Mesothelial cell of epicardium (in vitro differentiated cells): ENCODE measurements at places on chromosomes 4 and X. TPM values are rescaled to one million over a fixed set of nuclear protein-coding genes. Genes with fewer than 3 reads are reported as not detected.

GRCh38 chr4:56238251-56238650 is 149.0 kb downstream of the AASDH start:
- no peak overlapping the region for H3K4me3 ChIP-seq
- no peaks in the 10 kb centered on the region for H3K36me3 ChIP-seq
- no peak overlapping the region for H3K27ac ChIP-seq
- H3K27me3 ChIP-seq, result no peaks in the 10 kb centered on the region

Gene TMPRSS11A
- 1.6 to 1.8 TPM (median 1.8 TPM) in 3 replicates for total RNA-seq

Gene DOK7
- 4.0 to 4.8 TPM (median 4.5 TPM) in 3 replicates for total RNA-seq

Gene CT55
- total RNA-seq, result 0.24 to 0.34 TPM (median 0.25 TPM) in 3 replicates

DNA sequence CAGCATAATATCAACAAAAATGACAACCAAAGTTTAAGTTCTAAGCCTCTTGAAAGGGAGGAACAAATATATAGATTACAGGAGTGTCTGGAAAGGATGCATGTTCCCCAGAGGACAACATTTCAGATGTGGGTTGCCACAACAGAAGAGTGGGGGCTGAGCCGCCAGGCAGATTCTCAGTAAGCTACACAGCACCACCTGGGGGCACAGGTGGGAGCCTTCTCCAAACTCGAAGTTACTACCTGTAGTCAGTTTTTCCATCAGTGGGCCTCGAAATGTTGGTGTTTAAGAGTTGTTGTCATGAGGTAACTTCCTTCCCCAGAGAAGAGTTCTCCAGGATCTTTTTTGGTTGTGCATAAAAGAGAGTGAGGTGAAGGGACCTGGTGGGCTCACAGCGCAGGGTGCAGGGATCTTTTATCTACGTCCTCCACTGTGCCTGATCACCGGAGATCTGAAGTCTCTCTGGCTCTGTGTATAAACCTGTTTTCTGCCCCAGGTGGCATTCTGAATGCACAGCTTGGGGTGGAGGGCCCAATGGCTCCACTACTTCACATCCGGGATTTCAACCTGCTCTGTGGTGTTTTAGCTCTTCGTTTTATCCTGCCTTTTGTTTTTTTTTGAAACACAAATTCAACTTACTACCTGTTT is 58.4 kb upstream of the STS start:
- no peak for DNase-seq
- H3K27me3 ChIP-seq, result no peaks in the 10 kb centered on the region
- peaks cover 5% of the 10 kb centered on the region for H3K36me3 ChIP-seq
- H3K4me3 ChIP-seq, result no peak overlapping the region
- peaks cover 3% of the 10 kb centered on the region for H3K4me1 ChIP-seq

DNA sequence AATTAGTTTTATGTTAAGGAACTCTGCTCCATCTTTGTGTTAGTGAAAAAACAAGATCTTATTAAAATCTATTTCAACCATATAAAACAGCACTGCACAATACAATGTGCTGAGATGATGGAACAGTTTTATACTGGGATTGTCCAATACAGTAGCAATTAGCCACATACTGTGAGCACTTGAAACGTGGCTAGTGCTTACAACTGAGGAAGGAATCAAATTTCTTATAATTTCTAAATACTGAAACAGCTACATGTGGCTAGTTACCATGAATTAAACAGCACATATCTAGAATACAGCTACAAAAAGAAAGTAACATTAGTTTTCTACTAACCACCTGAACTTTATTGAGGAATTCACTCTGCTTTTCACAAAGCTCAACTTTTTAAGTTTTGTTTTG is 14.7 kb downstream of the NFXL1 start:
- peaks cover 30% of the 10 kb centered on the region for H3K36me3 ChIP-seq
- H3K27me3 ChIP-seq, result no peaks in the 10 kb centered on the region
- DNase-seq, result no peak
- no peaks in the 10 kb centered on the region for H3K4me1 ChIP-seq
- H3K4me3 ChIP-seq, result no peak overlapping the region
- H3K27ac ChIP-seq, result no peak overlapping the region

Gene CCDC160
- total RNA-seq, result 0.29 to 0.63 TPM (median 0.42 TPM) in 3 replicates

GRCh38 chr4:25770847-25771246 is 91.9 kb downstream of the SEL1L3 start:
- H3K36me3 ChIP-seq, result peaks cover 3% of the 10 kb centered on the region
- H3K4me1 ChIP-seq, result peaks cover 9% of the 10 kb centered on the region
- H3K4me3 ChIP-seq, result no peak overlapping the region

Gene RHOXF2B
- not detected in 3 replicates for total RNA-seq

GRCh38 chr4:11049001-11049400 is 364.4 kb upstream of the CLNK start:
- H3K27me3 ChIP-seq, result no peaks in the 10 kb centered on the region
- peaks cover 5% of the 10 kb centered on the region for H3K4me1 ChIP-seq
- no peak for DNase-seq
- no peak overlapping the region for H3K4me3 ChIP-seq
- H3K36me3 ChIP-seq, result peaks cover 3% of the 10 kb centered on the region

DNA sequence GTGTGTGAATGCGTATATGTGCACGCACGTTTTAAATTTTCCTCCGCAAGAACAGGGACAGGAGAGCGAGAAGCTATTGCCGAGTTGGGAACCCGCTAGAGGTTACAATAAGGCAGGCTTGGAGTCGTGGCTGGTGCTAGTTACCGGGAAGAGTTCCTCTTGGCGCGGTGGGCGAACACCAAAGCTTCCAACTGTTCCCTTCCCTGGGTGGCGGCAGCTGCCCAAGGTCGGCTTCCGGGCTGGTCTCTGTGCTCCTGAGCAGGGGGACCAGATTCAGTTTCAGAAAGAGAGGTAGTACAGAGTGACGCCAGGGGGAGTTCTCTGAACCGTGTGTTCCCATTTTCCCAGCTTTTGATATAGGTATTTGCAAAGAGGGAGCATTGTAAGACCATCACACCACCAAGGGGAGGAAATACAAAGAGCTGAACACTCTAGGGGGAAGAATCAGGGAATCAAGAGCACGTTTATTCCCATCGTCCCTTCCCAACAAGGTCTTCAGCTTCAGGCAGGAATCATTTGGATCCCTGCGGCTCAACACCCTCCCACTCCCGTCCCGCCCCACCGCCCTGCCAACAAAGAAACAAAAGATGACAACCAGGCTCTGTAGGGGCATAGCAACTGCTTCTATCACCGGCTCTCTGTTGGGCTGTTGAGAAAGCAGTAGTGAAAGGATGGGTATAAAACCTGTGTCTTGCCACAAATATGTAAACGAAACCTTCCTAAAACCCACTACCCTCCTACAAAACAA is 113.6 kb upstream of the TEX13C start:
- peak; percentile 19 for DNase-seq
- H3K4me3 ChIP-seq, result peak overlapping the region; percentile 93
- H3K27me3 ChIP-seq, result peaks cover 58% of the 10 kb centered on the region
- H3K36me3 ChIP-seq, result no peaks in the 10 kb centered on the region
- peak overlapping the region; percentile 97 for H3K27ac ChIP-seq
- peaks cover 36% of the 10 kb centered on the region for H3K4me1 ChIP-seq

Gene PROM1
- total RNA-seq, result 11.6 to 13.7 TPM (median 12.4 TPM) in 3 replicates

Gene ADH1C
- 0.34 to 0.69 TPM (median 0.54 TPM) in 3 replicates for total RNA-seq

DNA sequence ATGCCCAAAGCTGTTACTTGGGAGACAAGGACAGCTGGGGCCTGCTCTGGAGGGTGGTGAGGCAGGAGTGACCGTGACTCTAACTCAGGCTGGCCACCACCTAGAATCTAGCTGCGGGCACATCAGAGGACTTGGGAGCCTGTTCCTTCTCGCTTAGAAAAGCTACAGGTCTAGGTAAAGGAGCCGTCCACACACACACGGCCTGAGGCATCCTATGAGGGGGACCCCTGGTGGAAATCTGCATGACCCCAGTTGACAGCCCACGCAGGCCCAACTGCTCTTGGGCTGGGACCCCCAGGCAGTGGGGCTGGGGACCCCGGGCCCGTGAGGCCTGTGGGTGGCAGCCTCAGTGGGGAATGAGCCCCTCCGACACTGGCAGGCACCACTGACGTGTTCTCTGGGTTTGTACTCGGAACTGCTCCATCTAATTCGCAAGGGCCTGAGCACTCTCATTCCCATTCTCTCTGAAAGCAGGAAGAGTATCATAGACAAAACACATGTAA is 75.6 kb downstream of the ACOX3 start:
- no peak overlapping the region for H3K4me3 ChIP-seq
- no peak for DNase-seq
- H3K36me3 ChIP-seq, result peaks cover 23% of the 10 kb centered on the region

Gene KLHL34
- total RNA-seq, result not detected in 3 replicates

DNA sequence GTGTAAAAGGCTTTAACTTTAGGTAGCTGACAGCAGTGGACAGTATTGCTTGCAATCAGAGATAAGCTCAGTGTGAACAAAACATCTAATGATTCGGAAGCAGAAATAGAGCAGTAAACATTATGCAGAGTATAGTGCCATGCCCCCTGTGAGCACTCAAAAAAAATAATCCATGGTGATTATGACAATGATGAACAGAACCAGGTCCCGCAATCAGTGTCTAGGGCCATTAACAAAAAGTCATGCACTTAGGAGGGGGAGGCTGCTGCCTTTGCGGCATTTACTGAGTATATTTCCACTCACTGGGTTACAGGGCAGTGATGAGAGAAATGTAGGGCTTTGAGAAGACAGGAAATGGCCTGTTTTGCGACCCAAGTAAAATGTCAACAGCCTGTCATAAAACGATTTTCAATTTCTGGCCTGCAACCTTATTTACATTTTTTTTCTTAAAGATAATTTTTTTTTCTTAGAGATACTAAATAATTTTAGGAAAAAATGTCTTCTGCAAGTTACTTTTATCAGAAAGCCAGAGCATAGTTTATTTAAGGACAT is 27.3 kb upstream of the NEIL3 start:
- H3K4me3 ChIP-seq, result no peak overlapping the region
- H3K27me3 ChIP-seq, result no peaks in the 10 kb centered on the region
- DNase-seq, result no peak
- no peaks in the 10 kb centered on the region for H3K36me3 ChIP-seq
- H3K27ac ChIP-seq, result no peak overlapping the region
- peaks cover 15% of the 10 kb centered on the region for H3K4me1 ChIP-seq

DNA sequence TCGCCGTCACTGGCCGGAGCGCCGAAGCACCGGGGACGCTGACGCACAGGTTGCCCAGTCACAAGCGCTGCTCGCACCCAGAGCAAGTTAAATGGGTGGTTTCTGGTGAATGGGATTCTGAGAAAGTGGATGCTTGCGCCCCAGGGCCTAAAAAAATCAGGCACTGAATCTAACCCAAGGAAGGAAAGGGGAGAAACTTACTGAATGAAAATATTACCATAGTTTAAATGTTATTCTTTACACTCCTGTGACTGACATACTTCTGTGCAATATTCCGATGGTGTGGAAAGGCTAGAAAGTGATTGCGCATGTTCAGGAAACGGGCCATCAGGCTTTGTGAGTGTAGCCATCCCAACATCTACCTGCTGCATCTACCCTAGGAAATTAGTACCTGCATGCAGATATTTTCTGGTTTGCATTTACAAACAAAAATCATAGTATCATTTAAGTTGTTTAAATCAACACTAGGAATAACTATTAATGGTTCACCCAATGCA is 838 bp upstream of the ABCG2 start:
- peaks cover 2% of the 10 kb centered on the region for H3K36me3 ChIP-seq
- H3K4me3 ChIP-seq, result peak overlapping the region; percentile 69
- peaks cover 23% of the 10 kb centered on the region for H3K27me3 ChIP-seq
- H3K27ac ChIP-seq, result no peak overlapping the region
- H3K4me1 ChIP-seq, result peaks cover 10% of the 10 kb centered on the region

GRCh38 chr4:33357121-33357520 is 2637.0 kb downstream of the PCDH7 start:
- H3K36me3 ChIP-seq, result no peaks in the 10 kb centered on the region
- no peak overlapping the region for H3K27ac ChIP-seq
- H3K27me3 ChIP-seq, result no peaks in the 10 kb centered on the region
- H3K4me1 ChIP-seq, result peaks cover 3% of the 10 kb centered on the region
- H3K4me3 ChIP-seq, result no peak overlapping the region
- DNase-seq, result no peak

GRCh38 chr4:77706717-77707116 is 101.1 kb downstream of the CXCL13 start:
- H3K27ac ChIP-seq, result no peak overlapping the region
- no peaks in the 10 kb centered on the region for H3K36me3 ChIP-seq
- H3K4me1 ChIP-seq, result peaks cover 13% of the 10 kb centered on the region
- no peak for DNase-seq
- no peak overlapping the region for H3K4me3 ChIP-seq
- H3K27me3 ChIP-seq, result no peaks in the 10 kb centered on the region

Gene USP26
- total RNA-seq, result not detected in 3 replicates

Gene PDGFC
- total RNA-seq, result 80.5 to 86.0 TPM (median 83.5 TPM) in 3 replicates

GRCh38 chr4:184588893-184589292 is 60.4 kb downstream of the CASP3 start:
- H3K27ac ChIP-seq, result no peak overlapping the region
- no peak for DNase-seq
- H3K4me1 ChIP-seq, result no peaks in the 10 kb centered on the region
- no peak overlapping the region for H3K4me3 ChIP-seq
- no peaks in the 10 kb centered on the region for H3K27me3 ChIP-seq
- H3K36me3 ChIP-seq, result no peaks in the 10 kb centered on the region

DNA sequence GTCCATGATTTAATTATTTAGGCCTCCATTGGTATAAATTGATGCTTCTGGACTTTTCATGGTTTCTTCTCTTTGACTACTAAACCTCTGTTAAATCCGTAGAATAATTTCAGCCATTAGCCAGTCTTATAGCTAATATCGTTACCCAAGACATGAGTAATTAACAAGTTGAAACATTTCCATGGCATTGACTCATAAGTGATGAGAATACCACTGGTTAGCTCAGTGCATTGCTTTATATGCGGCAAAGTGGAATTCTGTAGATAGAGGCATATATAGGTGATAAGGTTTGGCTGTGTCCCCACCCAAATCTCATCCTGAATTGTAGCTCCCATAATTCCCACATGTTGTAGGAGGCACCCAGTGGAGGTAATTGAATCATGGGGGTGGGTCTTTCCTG is 80.6 kb downstream of the VCX2 start:
- H3K27me3 ChIP-seq, result peaks cover 2% of the 10 kb centered on the region
- no peak overlapping the region for H3K4me3 ChIP-seq
- H3K27ac ChIP-seq, result no peak overlapping the region
- no peak for DNase-seq

Gene IL3RA
- 0.16 to 0.20 TPM in 2 of 3 replicates, not detected in the other for total RNA-seq

DNA sequence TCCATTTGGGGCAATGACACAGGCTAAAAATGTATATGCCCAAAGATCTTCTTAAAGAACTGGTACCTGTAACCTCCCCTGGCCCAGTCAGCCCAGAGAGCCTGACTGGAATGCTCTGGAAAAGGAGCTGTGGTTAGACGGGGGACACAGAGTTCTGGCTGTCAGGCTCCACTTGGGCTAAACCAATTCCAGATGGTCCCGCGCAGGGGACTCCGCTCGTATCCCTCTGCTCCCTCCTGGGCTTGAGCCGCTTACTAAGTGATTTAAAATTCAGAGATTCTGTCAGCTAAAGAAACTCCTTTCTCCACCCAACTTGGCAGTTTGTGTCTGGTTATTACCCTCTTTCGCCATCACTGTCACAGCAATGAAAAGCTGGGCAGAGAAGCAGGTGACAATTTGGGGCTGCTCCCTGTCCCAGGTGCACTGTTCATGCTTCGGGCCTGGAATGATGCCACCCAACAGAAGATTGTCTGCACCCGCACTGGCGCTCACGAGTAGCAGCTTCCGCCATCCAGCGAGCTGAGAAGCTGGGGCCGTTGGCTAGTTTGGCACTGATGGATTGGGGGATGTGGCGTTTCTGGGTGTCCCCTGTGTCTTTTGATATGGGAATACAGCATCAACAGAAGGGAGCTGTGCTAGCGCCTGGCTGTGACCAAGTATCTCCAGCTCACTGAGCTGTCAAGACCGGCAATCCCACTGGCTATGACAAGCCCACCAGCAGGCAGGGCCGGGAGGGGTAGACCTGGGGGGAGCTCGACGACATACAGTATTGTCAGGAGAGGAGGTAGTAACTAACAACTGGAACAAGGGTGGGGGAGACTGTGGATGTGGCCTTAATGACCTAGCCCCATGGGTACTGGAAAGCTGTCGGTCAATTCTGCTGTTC is 6.7 kb upstream of the IRAK1 start:
- H3K36me3 ChIP-seq, result peaks cover 9% of the 10 kb centered on the region
- no peak for DNase-seq
- H3K27ac ChIP-seq, result no peak overlapping the region
- no peaks in the 10 kb centered on the region for H3K27me3 ChIP-seq
- peaks cover 7% of the 10 kb centered on the region for H3K4me1 ChIP-seq
- no peak overlapping the region for H3K4me3 ChIP-seq

Gene TEX13D
- not detected in 3 replicates for total RNA-seq
